ENCODE measurements at places on chromosomes 4 and X. TPM values are rescaled to one million over a fixed set of nuclear protein-coding genes. Genes with fewer than 3 reads are reported as not detected.
A peak's percentile ranks its signal among the peaks of the same experiment; 100 is the strongest.

Gene FGF5
- total RNA-seq, result 0.15 TPM

GRCh38 chr4:184583738-184584502 lies 65.3 kb downstream of the CASP3 start:
- no peak for DNase-seq

DNA sequence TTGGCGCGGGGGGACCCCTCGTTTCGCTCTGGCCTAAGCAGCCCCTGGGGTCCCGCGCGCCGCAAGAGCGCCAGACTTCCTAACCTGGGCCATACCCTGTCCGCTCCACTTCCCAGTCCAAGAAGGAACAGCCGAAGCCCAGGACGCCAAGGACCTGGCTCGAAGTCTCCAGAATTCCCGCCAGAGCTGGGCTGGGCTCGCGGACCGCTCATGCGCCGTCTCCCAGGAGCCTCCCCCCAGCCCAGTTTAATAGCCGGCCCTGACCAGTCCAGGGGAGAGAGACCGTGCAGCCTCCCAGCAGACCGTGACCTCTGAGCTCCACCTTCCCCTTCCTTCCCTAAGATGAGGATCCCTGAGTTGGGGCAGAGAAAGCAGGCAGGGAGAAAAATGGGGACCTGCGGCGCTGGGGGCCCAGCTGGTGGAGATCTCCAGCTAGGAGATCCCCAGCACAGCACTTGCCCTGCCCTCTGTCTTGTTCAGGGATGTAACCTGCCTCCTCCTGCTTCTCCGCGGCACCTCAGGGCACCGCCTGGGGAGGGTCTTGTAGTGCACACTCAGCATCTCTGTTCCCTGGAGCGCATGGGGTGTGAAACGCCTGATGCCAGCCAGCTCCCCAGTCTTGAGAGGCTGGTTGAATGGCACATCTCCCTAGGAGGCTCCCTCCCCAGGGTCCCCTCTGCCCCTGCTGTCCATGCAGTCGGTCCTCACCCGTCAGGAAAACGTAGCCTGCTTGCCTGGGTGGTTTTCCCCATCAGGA lies 1.2 kb upstream of the LETM1 start:
- DNase-seq, result no peak

Gene APLN
- total RNA-seq, result 0.81 TPM

GRCh38 chrX:68398291-68398690 lies 35.0 kb downstream of the OPHN1 start:
- DNase-seq, result no peak

DNA sequence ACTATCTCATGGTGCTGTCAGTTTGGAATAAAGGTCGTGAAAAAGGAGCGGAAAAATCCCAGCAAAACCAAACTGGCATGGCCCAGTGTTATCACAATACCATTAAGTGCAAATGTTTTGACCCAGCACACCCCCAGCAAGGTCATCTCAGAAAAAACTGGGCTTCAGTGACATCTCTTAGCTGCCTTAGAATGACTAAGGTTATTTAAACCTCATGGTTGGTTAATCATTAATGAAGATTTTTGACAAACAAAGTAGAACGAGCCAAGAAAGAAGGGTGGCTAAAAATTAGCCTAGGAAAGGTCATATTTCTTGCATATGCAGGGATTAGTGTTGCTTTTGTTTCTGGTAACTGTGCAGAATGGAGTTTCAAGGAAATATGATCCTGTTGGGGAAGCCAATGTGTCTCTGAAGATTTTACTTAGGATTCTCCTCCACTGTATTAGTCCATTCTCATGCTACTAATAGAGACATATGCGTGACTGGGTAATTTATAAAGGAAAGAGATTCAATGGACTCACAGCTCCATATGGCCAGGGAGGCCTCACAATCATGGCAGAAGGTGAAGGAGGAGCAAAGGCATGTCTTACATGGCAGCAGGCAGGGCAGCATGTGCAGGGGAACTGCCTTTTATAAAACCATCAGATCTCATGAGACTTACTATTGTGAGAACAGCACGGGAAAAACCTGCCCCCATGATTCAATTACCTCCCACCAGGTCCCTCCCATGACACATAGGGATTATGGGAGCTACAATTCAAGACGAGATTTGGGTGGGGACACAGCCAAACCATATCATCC lies 83.5 kb downstream of the CHRNA9 start:
- no peak for DNase-seq

DNA sequence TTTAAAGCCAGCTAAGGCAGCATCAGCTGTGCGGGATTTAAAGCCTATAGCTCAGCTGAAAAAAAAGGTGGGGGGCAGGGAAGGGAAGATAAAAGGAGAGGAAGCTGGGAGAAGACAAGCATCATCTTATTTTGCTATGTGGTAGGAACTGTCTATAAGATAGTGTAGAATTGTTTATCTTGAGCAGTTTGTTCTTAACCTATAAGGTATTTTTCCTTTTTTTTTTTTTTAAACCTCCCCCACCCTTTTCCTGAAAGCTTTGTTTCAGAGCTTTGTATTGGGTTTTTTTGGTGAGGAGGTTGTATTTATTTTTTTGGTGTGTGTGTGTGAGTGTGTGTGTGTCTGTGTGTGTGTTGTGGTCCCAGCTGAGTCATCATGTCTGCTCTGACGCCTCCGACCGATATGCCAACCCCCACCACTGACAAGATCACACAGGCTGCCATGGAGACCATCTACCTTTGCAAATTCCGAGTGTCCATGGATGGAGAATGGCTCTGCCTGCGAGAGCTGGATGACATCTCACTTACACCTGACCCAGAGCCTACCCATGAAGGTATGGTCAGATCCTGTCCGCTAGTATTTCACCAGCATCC lies 531 bp downstream of the RUFY3 start:
- DNase-seq, result peak; percentile 50

- DNase-seq, result no peak
Measured at GRCh38 chr4:91113130-91113706, 986.0 kb downstream of the CCSER1 start.

GRCh38 chr4:181323061-181323460 lies 920.1 kb upstream of the TENM3 start:
- DNase-seq, result no peak

GRCh38 chrX:81957900-81958545 lies 756.1 kb downstream of the SH3BGRL start:
- DNase-seq, result peak; percentile 1

Gene RADX
- 4.9 TPM for total RNA-seq

Gene PRICKLE3
- 3.4 TPM for total RNA-seq

Gene GPC4
- total RNA-seq, result 7.9 TPM

DNA sequence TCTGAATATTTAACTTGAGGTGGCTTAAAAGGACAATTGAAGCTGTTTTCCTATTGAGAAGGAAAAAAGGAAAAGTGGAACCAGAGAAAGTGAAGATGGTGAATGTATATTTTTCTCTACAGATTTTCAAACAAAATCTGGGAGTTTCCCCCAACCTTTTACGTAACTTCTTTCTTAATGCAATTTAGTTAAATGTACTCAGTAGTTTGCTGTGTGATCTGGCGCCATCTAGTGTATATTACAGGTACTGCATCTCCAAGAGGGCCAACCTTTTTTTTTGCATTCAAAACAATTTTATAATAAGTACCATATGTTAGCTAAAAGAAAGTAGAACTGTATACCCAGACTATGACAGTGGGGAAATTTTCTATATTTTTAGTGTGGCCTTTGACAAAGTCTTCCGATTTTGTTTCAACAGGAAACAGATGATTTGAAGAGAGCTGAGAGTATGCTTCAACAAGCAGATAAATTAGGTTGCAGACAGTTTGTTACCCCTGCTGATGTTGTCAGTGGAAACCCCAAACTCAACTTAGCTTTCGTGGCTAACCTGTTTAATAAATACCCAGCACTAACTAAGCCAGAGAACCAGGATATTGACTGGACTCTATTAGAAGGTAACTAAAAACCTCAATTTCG lies 82.0 kb downstream of the PLS3 start:
- peak; percentile 37 for DNase-seq

GRCh38 chr4:139223682-139224317 lies 46.8 kb upstream of the ELF2 start:
- DNase-seq, result no peak

Gene CCSER1
- total RNA-seq, result 6.6 TPM

Gene PAK3
- total RNA-seq, result 5.2 TPM

Gene TRPC5OS
- not detected for total RNA-seq

- no peak for DNase-seq
Measured at GRCh38 chr4:986428-986878, 391 bp upstream of the IDUA start.

DNA sequence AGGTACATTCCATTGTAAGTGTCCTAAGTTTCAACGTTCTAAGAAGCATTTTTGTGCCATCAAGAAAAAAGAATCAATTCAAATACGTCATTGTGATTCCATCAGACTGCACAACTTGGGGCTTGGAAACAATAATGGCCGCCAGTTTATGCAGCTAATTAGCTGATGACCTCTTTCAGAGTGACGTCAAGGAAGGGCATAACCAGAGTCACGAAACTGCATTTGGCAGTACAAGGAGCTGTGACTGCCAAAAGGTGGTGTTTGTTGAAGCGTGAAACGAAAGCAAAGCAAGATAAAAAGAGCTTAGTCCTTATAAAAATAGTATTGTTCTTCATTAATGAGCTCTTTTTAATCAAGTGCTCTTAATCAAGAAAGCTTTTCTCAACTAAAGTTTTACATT lies 81.1 kb upstream of the SH3RF1 start:
- DNase-seq, result no peak

DNA sequence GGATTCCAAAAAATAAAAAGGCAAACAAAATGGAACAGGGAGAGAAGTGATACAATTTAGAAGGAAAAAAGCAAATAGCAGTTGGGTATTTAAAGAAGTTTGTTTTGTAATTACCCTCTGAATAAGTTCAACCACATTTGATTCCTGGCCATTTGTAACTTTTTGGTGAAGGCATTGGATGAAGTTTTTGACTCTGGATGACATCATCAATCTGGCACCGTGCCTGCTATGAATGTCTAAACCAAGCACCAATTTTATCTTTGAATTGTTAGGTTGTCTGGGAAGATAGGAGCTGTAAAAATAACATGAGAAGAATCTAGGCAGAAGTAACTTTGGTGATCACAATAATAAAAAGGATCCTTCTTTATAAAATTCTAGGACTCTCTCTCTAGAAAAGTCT lies 29.5 kb downstream of the TMPRSS11A start:
- no peak for DNase-seq

GRCh38 chr4:16739997-16740624 lies 158.3 kb downstream of the LDB2 start:
- no peak for DNase-seq

Gene SRPX
- total RNA-seq, result 8.3 TPM
